Smooth muscle cell of the coronary artery (primary cell): ENCODE measurements at places on chromosomes 7 and 10. TPM values are rescaled to one million over a fixed set of nuclear protein-coding genes. Genes with fewer than 3 reads are reported as not detected.

The TMEM176A gene
- under 0.01 TPM in 1 of 2 replicates, not detected in the other for total RNA-seq

The PNLIP gene
- total RNA-seq = not detected in 2 replicates

The MMP21 gene
- total RNA-seq = 0.30 TPM in 1 of 2 replicates, not detected in the other

The EGFR gene
- total RNA-seq = 29.3 and 35.5 TPM in 2 replicates

The AGR3 gene
- not detected in 2 replicates for total RNA-seq

The AMPH gene
- 0.23 and 3.9 TPM in 2 replicates for total RNA-seq

The SUGCT gene
- total RNA-seq = 55.0 and 55.2 TPM in 2 replicates

The ZNF853 gene
- 0.59 and 5.5 TPM in 2 replicates for total RNA-seq

The NCF1 gene
- not detected in 2 replicates for total RNA-seq

The GIMAP4 gene
- total RNA-seq = 0.35 TPM in 1 of 2 replicates, not detected in the other

The HOXA7 gene
- total RNA-seq = not detected in 2 replicates

The ZNF425 gene
- total RNA-seq = 3.6 and 4.2 TPM in 2 replicates

The TEX47 gene
- total RNA-seq = not detected in 2 replicates

The ICA1 gene
- total RNA-seq = 0.23 and 0.38 TPM in 2 replicates

The PIK3CG gene
- 0.12 TPM in 1 of 2 replicates, not detected in the other for total RNA-seq

The C10orf105 gene
- total RNA-seq = under 0.01 and 0.12 TPM in 2 replicates

The KEL gene
- 0.53 TPM in 1 of 2 replicates, not detected in the other for total RNA-seq

The WEE2 gene
- total RNA-seq = not detected in 2 replicates

The IKZF1 gene
- not detected in 2 replicates for total RNA-seq

The ASB10 gene
- total RNA-seq = not detected in 2 replicates

The SAMD9L gene
- total RNA-seq = 4.9 and 9.5 TPM in 2 replicates

The OR2A14 gene
- not detected in 2 replicates for total RNA-seq

The CSTF2T gene
- 16.4 and 29.5 TPM in 2 replicates for total RNA-seq

The SPDYE2 gene
- 0.12 TPM in 1 of 2 replicates, not detected in the other for total RNA-seq

The CHRM2 gene
- total RNA-seq = not detected in 2 replicates

The TBATA gene
- not detected in 2 replicates for total RNA-seq

The KIF11 gene
- total RNA-seq = 1.2 and 6.5 TPM in 2 replicates

The IL6 gene
- total RNA-seq = 32.2 and 60.7 TPM in 2 replicates

The HECTD2 gene
- 1.6 and 6.2 TPM in 2 replicates for total RNA-seq

The FZD1 gene
- 2.7 and 31.7 TPM in 2 replicates for total RNA-seq

The SYCE1 gene
- 0.90 TPM in 1 of 2 replicates, not detected in the other for total RNA-seq

The MKI67 gene
- 1.6 and 3.3 TPM in 2 replicates for total RNA-seq

The ZNF33B gene
- total RNA-seq = 3.5 and 4.5 TPM in 2 replicates

The ARHGAP19 gene
- total RNA-seq = 4.8 and 4.9 TPM in 2 replicates

The CDC14C gene
- 0.08 TPM in 1 of 2 replicates, not detected in the other for total RNA-seq

The SVOPL gene
- not detected in 2 replicates for total RNA-seq

The TMEM229A gene
- total RNA-seq = 0.23 and 0.38 TPM in 2 replicates

The CROT gene
- 13.3 and 16.3 TPM in 2 replicates for total RNA-seq

The IL2RA gene
- not detected in 2 replicates for total RNA-seq

The LBX1 gene
- total RNA-seq = not detected in 2 replicates

The CLDN3 gene
- not detected in 2 replicates for total RNA-seq

The PHKG1 gene
- total RNA-seq = 0.98 and 7.5 TPM in 2 replicates

The DNAJC2 gene
- total RNA-seq = 8.3 and 17.1 TPM in 2 replicates

The NRAP gene
- under 0.01 TPM in 1 of 2 replicates, not detected in the other for total RNA-seq

The ITGA8 gene
- 1.5 and 17.6 TPM in 2 replicates for total RNA-seq

The ADAM8 gene
- 0.60 and 2.0 TPM in 2 replicates for total RNA-seq

The DLX5 gene
- not detected in 2 replicates for total RNA-seq

The MALRD1 gene
- total RNA-seq = 0.12 and 0.15 TPM in 2 replicates

The FAM171A1 gene
- 10.1 and 15.9 TPM in 2 replicates for total RNA-seq

The TEX36 gene
- total RNA-seq = not detected in 2 replicates

The OR2A5 gene
- total RNA-seq = not detected in 2 replicates

The GNAT3 gene
- not detected in 2 replicates for total RNA-seq

The COBL gene
- total RNA-seq = under 0.01 TPM in 1 of 2 replicates, not detected in the other

The HSPA12A gene
- 0.90 and 15.7 TPM in 2 replicates for total RNA-seq
